ENCODE measurements at places on chromosomes 11 and 22. TPM values are rescaled to one million over a fixed set of nuclear protein-coding genes. Genes with fewer than 3 reads are reported as not detected.

GRCh38 chr22:37112084-37112728, 2.7 kb upstream of the TMPRSS6 start:
- no peak for DNase-seq

GRCh38 chr11:100929377-100929776, 200.2 kb downstream of the PGR start:
- no peak for DNase-seq

DNA sequence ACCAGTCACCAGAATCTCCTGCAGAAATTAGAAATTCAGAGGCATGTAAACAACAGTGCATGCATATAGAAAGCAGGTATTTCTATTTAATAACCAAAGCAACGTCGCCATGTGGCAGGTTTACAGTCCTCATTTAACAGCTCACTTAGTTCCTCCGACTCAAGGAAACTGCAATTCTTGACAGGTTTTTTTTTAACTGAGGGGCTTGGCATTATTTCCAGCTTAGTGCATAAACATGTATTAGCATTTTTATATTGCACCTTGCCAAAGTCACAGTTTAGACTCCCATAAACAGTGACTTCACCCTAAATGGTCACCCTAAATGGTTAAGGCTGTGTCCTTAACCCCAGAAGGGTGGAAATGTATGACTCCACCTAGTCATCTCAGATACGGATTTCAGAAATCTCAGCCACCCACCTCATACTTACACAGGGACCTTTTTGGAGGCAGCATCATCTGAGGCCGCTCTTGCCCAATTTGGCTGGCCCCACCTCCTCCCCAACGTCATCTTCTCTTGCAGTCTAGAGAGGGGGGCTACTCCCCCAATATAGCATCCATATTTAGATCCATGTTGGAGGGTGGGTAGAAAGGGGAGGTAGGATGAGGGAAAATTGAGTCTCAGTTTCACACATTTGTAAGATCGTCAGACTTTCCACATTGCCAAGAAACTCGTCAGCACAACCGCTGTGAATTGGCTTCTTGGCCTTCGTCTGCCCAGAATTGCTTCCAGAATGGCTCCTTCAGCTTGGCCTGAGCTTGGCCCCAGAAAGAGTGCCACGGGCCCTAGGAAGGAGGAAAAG, 31.8 kb upstream of the SLC35C1 start:
- no peak for DNase-seq

GRCh38 chr11:130220311-130221035, 60.9 kb downstream of the ST14 start:
- no peak for DNase-seq

- DNase-seq, result no peak
These were observed 29.3 kb downstream of the LINC01488 start for GRCh38 chr11:69510471-69511357.

Gene STIM1
- total RNA-seq, result 32.7 TPM

Data from lung microvascular endothelial cell (primary cell).